ENCODE measurements at places on chromosomes 7 and 10.

DNA sequence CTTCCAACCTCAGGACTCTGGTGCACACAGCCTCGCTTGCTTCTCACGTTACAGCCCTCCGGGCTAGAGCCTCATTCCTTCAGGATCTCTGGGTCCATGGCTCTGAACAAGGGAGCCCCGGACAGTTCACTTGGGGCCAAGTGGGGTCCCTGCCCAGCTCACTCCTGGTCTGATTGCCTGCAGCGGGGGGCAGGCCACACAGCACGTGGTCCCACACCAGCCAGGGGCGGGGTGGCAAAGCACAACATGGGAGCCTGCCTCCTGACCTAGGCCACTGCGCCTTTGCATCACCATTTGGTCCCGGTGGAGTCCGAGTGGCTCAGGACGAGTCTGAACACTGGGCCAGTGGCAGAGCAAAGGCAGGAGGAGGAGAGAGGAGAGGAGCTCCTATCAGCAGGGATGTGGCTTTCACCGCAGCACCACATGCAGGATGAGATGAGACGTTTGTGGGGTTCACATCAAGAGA lies 13.4 kb upstream of the CRYGN start:
- no peak for DNase-seq

DNA sequence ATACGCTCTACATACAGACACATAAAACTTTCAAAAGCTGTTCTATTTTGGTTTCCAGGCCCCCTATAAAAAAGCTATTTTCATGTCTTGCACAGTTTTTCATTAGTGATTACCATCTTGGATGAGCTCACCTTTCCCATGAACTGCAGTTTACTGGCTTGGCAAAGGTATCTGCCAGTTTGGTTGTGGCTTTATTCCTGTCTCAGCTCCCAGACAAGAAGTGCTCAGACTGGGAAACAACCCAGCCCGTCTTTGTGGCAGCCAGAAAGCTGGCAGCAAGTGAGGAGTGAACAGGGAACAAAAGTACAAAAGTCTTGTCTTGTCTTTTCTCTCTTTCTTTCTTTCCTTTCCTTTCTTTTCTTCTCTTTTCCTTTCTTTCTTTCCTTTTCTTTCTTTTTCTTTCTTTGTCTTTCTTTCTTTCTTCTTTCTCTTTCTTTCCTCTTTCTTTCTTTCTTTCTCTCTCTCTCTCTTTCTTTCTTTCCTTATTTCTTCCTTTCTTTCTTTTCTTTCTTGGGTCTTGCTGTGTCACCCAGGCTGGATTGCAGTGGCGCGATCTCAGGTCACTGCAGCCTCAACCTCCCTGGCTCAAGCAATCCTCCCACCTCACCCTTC lies 138.8 kb downstream of the CFAP58 start:
- no peak for DNase-seq

- peak; percentile 61 for DNase-seq
These were observed 7.2 kb upstream of the PGAM2 start for GRCh38 chr7:44072364-44073231.

GRCh38 chr10:15344876-15345285 lies 26.2 kb downstream of the FAM171A1 start:
- DNase-seq, result no peak

- no peak for DNase-seq
These were observed 255.3 kb downstream of the STK31 start for GRCh38 chr7:23965296-23965695.

Data from AG04450 (cell line).